H1 (cell line): ENCODE measurements at places on chromosomes 5 and 9. TPM values are rescaled to one million over a fixed set of nuclear protein-coding genes. Genes with fewer than 3 reads are reported as not detected.

- no peak for DNase-seq
Observed at GRCh38 chr9:84145031-84145430, 164.4 kb downstream of the RMI1 start.

- no peak for DNase-seq
Observed at GRCh38 chr9:114119242-114120191, 20.4 kb upstream of the KIF12 start.

- DNase-seq, result no peak
Observed at GRCh38 chr5:101346906-101347305, 443.8 kb upstream of the ST8SIA4 start.

PCDHA9 gene
- total RNA-seq, result 0.28 and 0.36 TPM in 2 replicates

PCDHB16 gene
- 5.2 and 5.9 TPM in 2 replicates for total RNA-seq

TMEM252 gene
- total RNA-seq, result not detected in 2 replicates
